Cerebellum (tissue), 4 donors: ENCODE measurements at places on chromosomes 5 and 9. TPM values are rescaled to one million over a fixed set of nuclear protein-coding genes. Genes with fewer than 3 reads are reported as not detected.

Gene BARHL1
- 19.3 TPM for total RNA-seq

Gene ADAMTS13
- 2.9 TPM for total RNA-seq

Gene DMRT3
- not detected for total RNA-seq

Gene PELO
- total RNA-seq: 18.5 TPM

Gene SH3PXD2B
- total RNA-seq: 21.0 TPM

Gene TEX48
- not detected for total RNA-seq

Gene NEUROG1
- 2.6 TPM for total RNA-seq

Gene ICE1
- 48.3 TPM for total RNA-seq

Gene SH2D3C
- total RNA-seq: 8.5 TPM

Gene ATP6V1G1
- total RNA-seq: 75.1 TPM

Gene ADAMTS6
- total RNA-seq: 62.3 TPM

Gene SKIC3
- 181 TPM for total RNA-seq

Gene DDX4
- 0.09 TPM for total RNA-seq

Gene ROPN1L
- 3.2 TPM for total RNA-seq

Gene GMCL2
- not detected for total RNA-seq

Gene ACSL6
- total RNA-seq: 55.9 TPM

Gene ZBED3
- total RNA-seq: 3.7 TPM

Gene FOXD4L5
- total RNA-seq: 0.64 TPM

Gene HRCT1
- total RNA-seq: not detected

Gene TRIO
- 422 TPM for total RNA-seq

Gene TMC1
- total RNA-seq: 0.45 TPM

Gene HSD17B3
- total RNA-seq: not detected

Gene NOL6
- 12.2 TPM for total RNA-seq

Gene SLCO4C1
- total RNA-seq: 0.45 TPM

Gene SHISAL2B
- not detected for total RNA-seq

Gene CENPP
- 7.0 TPM for total RNA-seq

Gene TYRP1
- total RNA-seq: 4.0 TPM

Gene HMCN2
- 2.3 TPM for total RNA-seq

Gene ENC1
- total RNA-seq: 410 TPM

Gene CNTNAP3B
- 53.5 TPM for total RNA-seq

Gene MELK
- total RNA-seq: 14.6 TPM

Gene PGM5
- total RNA-seq: 16.2 TPM

Gene SPATA31C2
- total RNA-seq: not detected

Gene PTPRD
- 323 TPM for total RNA-seq

Gene TSLP
- total RNA-seq: not detected

Gene TESK1
- total RNA-seq: 14.8 TPM

Gene C9orf153
- total RNA-seq: 1.6 TPM

Gene FGD3
- 1.5 TPM for total RNA-seq

Gene SOX30
- 0.18 TPM for total RNA-seq

Gene GPR150
- total RNA-seq: not detected

Gene PCDHGC5
- 16.4 TPM for total RNA-seq

Gene OR1Q1
- not detected for total RNA-seq

Gene AKNA
- total RNA-seq: 10.6 TPM

Gene ESM1
- total RNA-seq: 0.27 TPM

Gene PTGDS
- 67.5 TPM for total RNA-seq

Gene NMUR2
- total RNA-seq: not detected

Gene NR5A1
- total RNA-seq: not detected

Gene PTTG1
- total RNA-seq: 32.8 TPM

Gene PIP5K1B
- total RNA-seq: 20.2 TPM

Gene SH3TC2
- 2.6 TPM for total RNA-seq

Gene LOX
- total RNA-seq: 3.3 TPM

Gene NUTM2G
- not detected for total RNA-seq

Gene RAI14
- total RNA-seq: 20.0 TPM
